Hepatocyte (in vitro differentiated cells): ENCODE measurements at places on chromosomes 1 and 21. TPM values are rescaled to one million over a fixed set of nuclear protein-coding genes. Genes with fewer than 3 reads are reported as not detected.

- no peak for DNase-seq
Observed at GRCh38 chr1:107935396-107936064, 29.4 kb downstream of the VAV3 start.

DNA sequence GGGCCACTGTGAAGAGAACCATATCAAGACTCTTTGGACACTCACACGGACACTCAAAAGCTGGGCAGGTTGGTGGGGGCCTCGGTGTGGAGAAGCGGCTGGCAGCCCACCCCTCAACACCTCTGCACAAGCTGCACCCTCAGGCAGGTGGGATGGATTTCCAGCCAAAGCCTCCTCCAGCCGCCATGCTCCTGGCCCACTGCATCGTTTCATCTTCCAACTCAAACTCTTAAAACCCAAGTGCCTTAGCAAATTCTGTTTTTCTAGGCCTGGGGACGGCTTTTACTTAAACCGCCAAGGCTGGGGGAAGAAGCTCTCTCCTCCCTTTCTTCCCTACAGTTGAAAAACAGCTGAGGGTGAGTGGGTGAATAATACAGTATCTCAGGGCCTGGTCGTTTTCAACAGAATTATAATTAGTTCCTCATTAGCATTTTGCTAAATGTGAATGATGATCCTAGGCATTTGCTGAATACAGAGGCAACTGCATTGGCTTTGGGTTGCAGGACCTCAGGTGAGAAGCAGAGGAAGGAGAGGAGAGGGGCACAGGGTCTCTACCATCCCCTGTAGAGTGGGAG lies 36.3 kb upstream of the TDRD10 start:
- DNase-seq, result no peak

DNA sequence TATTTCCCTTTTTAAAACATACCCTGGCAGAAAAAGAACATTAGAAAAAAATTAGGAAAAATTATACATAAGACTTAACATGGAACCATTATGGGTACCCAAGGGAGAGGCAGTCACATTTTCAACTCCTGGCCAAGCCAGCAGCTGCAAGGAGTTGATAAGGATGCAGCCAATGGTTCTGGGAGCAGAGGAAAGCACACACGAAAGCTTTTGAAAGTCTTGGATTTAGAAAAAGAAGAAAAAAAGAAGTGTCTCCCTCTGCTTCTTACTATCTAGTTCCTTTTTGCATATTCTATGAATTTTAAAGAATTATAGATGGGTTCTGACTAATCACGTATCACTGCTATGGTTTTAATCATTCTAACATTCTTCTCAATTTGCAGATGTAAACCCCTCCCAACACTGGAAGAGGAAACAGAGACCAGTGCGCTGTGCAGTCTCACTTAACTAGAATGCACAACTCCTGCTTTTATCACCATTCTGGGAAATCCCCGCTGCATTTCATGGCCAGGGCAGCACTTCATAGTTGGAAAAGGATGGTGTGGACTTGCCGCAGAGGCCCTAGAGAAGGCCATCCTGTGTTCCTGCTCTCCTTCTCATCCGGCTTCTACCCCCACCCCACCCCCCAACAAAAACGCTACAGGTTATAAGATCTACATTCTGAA lies 2.7 kb upstream of the CD58 start:
- DNase-seq, result no peak

DNA sequence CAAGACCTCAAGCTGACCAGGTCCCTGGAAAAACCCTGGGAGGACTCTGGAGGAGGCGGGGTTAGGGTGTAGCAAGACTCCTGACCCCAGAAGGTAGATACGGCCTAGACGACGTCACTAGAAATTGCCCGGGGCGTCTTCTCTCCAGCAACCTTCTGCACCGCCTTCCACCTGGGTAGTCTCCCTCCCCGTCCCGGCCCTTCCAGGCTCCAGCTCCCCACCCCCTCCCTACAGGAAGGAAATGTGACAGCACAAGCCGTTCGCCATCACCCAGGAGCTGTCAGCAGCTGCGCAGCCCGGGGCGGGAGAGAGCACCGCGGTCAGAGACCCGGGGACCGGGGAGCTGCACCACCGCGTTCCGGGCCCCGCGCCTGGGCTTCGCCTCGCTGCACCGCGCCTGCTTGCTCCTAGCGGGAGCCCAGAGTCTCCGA lies 20.0 kb downstream of the SERTAD4 start:
- peak; percentile 51 for DNase-seq

- no peak for DNase-seq
Observed at GRCh38 chr1:61395146-61395800, 312.9 kb downstream of the NFIA start.

- peak; percentile 47 for DNase-seq
Observed at GRCh38 chr1:60989749-60990713, 92.3 kb upstream of the NFIA start.

DNAJC28 gene
- 3.8 and 5.8 TPM in 2 replicates for total RNA-seq

DNA sequence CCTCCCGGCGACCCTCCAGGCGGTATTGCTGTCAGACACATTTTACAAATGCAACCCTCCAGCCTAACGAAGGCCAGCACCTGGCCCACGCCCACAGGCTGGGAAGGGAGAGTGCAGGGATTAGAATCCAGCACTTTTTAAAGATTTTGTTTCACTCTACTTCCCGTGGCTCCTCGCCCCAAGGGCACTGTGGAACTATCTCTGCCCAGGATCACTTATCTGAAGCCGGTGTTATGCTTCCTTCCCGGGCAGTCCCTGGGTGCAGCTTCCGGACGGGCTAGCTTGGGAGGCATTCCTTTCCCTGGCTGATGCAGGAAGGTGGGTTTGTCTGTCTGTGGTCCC lies 35.8 kb downstream of the CCN1 start:
- no peak for DNase-seq

GRCh38 chr1:65812065-65812464 lies 19.4 kb downstream of the PDE4B start:
- no peak for DNase-seq

TMEM269 gene
- 0.32 and 0.40 TPM in 2 replicates for total RNA-seq
